Neural crest cell (in vitro differentiated cells): ENCODE measurements at places on chromosomes 16 and 17. TPM values are rescaled to one million over a fixed set of nuclear protein-coding genes. Genes with fewer than 3 reads are reported as not detected.

DNA sequence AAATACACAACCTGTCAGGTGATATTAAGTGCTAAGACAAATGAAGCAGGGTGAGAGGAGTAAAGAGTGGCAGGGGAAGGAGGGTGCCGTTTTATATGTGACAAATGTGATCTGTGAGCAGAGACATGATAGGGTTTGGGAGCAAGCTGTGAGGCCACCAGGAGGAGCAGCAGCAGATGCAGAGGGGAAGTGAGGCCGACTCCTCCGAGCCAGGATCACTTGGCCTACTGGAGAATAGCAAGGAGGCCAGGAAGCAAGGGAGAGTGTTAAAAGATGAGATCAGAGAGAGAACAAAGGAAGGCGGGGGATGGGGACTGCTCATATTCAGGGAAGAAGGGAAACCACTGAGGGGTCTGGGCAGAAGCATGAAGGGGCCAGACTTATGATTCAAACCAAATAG is 129.4 kb downstream of the TANGO6 start:
- H3K4me1 ChIP-seq, result peaks cover 12% of the 10 kb centered on the region
- no peaks in the 10 kb centered on the region for H3K27me3 ChIP-seq
- H3K27ac ChIP-seq, result peak overlapping the region; percentile 14
- DNase-seq, result peak; percentile 7
- no peak overlapping the region for H3K4me3 ChIP-seq

NTN3 gene
- 4.8 and 5.1 TPM in 2 replicates for total RNA-seq

DNA sequence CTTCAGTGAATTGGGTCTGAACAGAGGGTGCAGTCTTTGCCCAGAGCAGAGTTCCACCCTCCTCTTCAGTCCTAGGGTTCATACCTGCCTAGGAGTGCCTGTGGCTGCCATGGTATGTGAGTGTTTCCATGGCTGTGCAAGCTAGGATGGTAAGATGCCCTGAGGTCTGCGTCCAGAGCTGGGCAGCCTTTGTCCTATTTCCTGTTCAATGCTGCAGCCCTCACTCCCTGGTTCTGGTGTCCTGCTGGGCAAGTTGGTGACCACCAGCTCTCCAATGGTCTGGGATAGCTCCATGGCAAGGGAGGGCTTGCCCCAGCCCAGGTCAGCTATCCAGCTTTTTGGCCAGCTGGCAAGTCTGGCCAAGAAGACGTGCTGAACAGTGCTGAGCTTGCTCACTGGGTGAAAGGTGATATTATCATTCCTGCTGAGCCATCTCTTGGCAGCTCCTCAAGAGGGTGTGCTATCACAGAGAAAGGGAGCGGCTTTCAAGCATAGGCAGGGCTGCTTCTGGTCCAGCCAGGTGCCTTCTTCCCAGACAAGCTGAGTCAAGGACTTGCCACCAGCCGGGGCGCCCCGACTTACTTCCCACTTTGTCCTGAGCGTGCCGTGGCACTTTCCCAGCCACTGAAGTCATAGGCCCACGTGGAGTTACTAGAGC is 13.0 kb upstream of the NFATC3 start:
- H3K4me1 ChIP-seq, result peaks cover 3% of the 10 kb centered on the region
- H3K27ac ChIP-seq, result no peak overlapping the region

- H3K4me3 ChIP-seq, result no peak overlapping the region
- H3K27me3 ChIP-seq, result peaks cover 3% of the 10 kb centered on the region
- no peaks in the 10 kb centered on the region for H3K36me3 ChIP-seq
- no peaks in the 10 kb centered on the region for H3K4me1 ChIP-seq
Measured at GRCh38 chr17:45653616-45654015, 130.5 kb upstream of the CRHR1 start.

ACTG1 gene
- 4,235 and 4,315 TPM in 2 replicates for total RNA-seq

RAMP2 gene
- total RNA-seq, result 6.5 and 7.9 TPM in 2 replicates

KRTAP4-1 gene
- total RNA-seq, result not detected in 2 replicates

DHRS7C gene
- not detected in 2 replicates for total RNA-seq

GRCh38 chr16:17173281-17173680 is 297.5 kb downstream of the XYLT1 start:
- DNase-seq, result no peak
- H3K4me1 ChIP-seq, result peaks cover 53% of the 10 kb centered on the region
- H3K27ac ChIP-seq, result no peak overlapping the region
- peaks cover 3% of the 10 kb centered on the region for H3K36me3 ChIP-seq
- H3K4me3 ChIP-seq, result no peak overlapping the region

LLGL2 gene
- 3.4 and 4.3 TPM in 2 replicates for total RNA-seq

TP53TG3F gene
- total RNA-seq, result not detected in 2 replicates

- no peak overlapping the region for H3K27ac ChIP-seq
- peaks cover 9% of the 10 kb centered on the region for H3K4me1 ChIP-seq
- no peak overlapping the region for H3K4me3 ChIP-seq
- H3K36me3 ChIP-seq, result no peaks in the 10 kb centered on the region
- peaks cover 50% of the 10 kb centered on the region for H3K27me3 ChIP-seq
Measured at GRCh38 chr17:3043737-3044365, 19.6 kb downstream of the OR1D5 start.

GRCh38 chr17:7903154-7904103 is 12.7 kb downstream of the RNF227 start:
- peak overlapping the region; percentile 50 for H3K27ac ChIP-seq
- H3K4me3 ChIP-seq, result no peak overlapping the region
- peaks cover 15% of the 10 kb centered on the region for H3K36me3 ChIP-seq

PRRT2 gene
- total RNA-seq, result 18.6 and 21.2 TPM in 2 replicates

DNA sequence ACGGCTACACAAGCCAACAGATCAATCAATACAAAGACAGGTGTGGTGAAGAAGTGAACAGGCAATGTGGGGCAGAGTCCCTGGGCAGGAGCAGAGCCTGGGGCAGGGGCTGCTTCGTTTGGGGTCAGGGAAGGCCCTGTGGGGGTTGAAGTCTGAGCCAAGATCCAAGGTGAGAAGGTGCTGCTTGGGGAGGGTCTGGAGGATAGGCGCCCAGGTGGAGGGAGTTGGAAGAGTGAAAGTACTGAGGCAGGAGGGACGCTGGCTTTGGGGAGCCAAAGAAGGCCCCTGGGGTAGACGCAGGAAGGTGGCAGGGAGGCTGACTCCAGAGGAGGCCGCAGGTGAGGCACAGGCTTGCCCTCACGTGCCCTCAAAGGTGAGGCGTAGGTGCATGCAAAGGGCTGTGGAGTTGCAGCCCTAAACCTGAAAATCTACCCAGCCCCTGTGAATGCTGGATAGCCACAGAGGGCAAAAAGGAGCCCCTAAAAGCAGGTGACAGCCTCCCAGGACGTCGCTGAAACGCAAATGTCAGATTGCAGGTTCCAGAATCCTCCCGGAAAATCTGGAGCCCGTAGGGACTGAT is 33.3 kb downstream of the WFDC1 start:
- H3K36me3 ChIP-seq, result no peaks in the 10 kb centered on the region
- peak overlapping the region; percentile 81 for H3K27ac ChIP-seq
- H3K4me1 ChIP-seq, result peaks cover 15% of the 10 kb centered on the region
- no peak overlapping the region for H3K4me3 ChIP-seq
- no peak for DNase-seq

- no peak overlapping the region for H3K4me3 ChIP-seq
- H3K4me1 ChIP-seq, result peaks cover 5% of the 10 kb centered on the region
- H3K27ac ChIP-seq, result no peak overlapping the region
- no peaks in the 10 kb centered on the region for H3K27me3 ChIP-seq
Measured at GRCh38 chr16:87757841-87758426, 7.9 kb downstream of the KLHDC4 start.

CACNB1 gene
- 15.3 and 16.2 TPM in 2 replicates for total RNA-seq

TMIGD1 gene
- not detected in 2 replicates for total RNA-seq

TANGO6 gene
- total RNA-seq, result 19.5 and 21.1 TPM in 2 replicates

GRCh38 chr16:46777804-46778203 is 29.7 kb upstream of the MYLK3 start:
- no peaks in the 10 kb centered on the region for H3K4me1 ChIP-seq
- H3K27ac ChIP-seq, result no peak overlapping the region
- H3K36me3 ChIP-seq, result no peaks in the 10 kb centered on the region
- H3K4me3 ChIP-seq, result no peak overlapping the region
- H3K27me3 ChIP-seq, result no peaks in the 10 kb centered on the region

TEN1 gene
- 9.1 and 10.1 TPM in 2 replicates for total RNA-seq

DNA sequence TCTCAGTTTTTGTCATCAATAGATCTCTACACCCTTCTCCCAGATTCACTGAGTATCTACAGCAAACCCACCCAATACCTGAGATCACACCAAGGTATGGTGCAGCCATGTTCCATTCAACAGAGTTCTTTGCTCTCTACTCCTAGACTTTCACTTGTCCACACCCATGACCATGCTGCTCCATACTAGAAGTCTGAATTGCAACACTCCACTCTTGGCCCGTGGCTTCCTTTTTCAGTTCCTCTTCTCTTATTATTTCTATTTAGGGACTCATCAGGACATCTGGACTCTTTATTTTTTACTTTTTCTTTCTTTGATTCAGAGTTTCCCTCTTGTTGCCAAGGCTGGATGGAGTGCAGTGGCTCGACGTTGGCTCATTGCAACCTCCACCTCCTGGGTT is 37.1 kb downstream of the YWHAE start:
- no peaks in the 10 kb centered on the region for H3K27me3 ChIP-seq
- H3K4me3 ChIP-seq, result no peak overlapping the region
- H3K4me1 ChIP-seq, result peaks cover 36% of the 10 kb centered on the region
- H3K27ac ChIP-seq, result no peak overlapping the region
- H3K36me3 ChIP-seq, result peaks cover 25% of the 10 kb centered on the region

DNA sequence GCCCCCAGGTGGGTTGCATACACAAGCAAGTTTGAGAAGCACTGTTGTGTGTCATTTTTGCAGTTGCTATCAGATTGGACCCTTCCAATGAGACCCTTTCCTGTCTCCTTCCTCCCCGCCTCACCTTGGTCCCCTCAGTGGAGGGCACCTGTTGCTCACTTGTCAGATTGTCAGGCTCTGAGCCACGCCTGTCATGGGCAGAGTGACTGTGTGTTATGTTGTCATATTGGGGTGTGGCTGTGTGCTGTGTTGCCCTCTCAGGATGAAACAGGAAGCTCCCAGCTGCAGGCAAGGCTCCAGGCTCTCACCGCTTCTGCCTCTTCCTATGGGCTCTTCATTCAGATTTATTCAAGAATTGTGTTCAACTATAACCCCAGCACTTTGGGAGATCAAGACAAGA is 302.9 kb downstream of the CPPED1 start:
- peak overlapping the region; percentile 31 for H3K27ac ChIP-seq
- no peak overlapping the region for H3K4me3 ChIP-seq
- DNase-seq, result no peak
- peaks cover 14% of the 10 kb centered on the region for H3K4me1 ChIP-seq

- peaks cover 42% of the 10 kb centered on the region for H3K4me1 ChIP-seq
- H3K36me3 ChIP-seq, result peaks cover 9% of the 10 kb centered on the region
- H3K4me3 ChIP-seq, result no peak overlapping the region
- H3K27me3 ChIP-seq, result no peaks in the 10 kb centered on the region
- no peak for DNase-seq
- H3K27ac ChIP-seq, result no peak overlapping the region
Measured at GRCh38 chr17:14826358-14826757, 438.8 kb downstream of the PMP22 start.

DNA sequence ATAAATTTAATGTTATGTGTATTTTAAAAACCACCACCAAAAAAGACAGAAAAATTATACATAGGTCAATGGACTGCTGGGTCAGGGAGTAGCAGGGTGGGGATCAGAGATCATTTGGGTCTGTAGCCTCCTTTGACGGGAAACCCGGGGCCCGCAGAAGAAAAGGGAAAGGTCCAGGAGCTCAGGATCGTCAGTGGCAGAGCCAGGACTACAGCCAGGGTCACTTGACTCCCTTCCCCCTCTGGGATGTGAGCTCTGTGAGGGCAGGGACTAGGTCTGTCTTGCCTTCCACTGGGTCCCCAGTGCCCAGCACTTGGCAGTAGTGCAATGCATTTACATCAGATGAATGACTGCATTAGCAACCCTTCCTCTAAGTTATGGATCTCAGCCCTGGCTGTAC is 62.1 kb downstream of the TOM1L2 start:
- peaks cover 9% of the 10 kb centered on the region for H3K36me3 ChIP-seq
- peaks cover 33% of the 10 kb centered on the region for H3K4me1 ChIP-seq
- H3K27ac ChIP-seq, result no peak overlapping the region
- no peak overlapping the region for H3K4me3 ChIP-seq

- H3K36me3 ChIP-seq, result no peaks in the 10 kb centered on the region
- peaks cover 70% of the 10 kb centered on the region for H3K27me3 ChIP-seq
- no peak overlapping the region for H3K4me3 ChIP-seq
- DNase-seq, result no peak
Measured at GRCh38 chr17:74642556-74642955, 19.0 kb upstream of the CD300E start.

GRCh38 chr17:80980397-80981061 is 11.1 kb upstream of the CHMP6 start:
- no peak for DNase-seq
- peaks cover 14% of the 10 kb centered on the region for H3K4me1 ChIP-seq
- peaks cover 4% of the 10 kb centered on the region for H3K27me3 ChIP-seq
- H3K4me3 ChIP-seq, result peak overlapping the region; percentile 26

GRCh38 chr17:36153895-36154610 is 22.4 kb downstream of the TBC1D3B start:
- H3K27me3 ChIP-seq, result peaks cover 28% of the 10 kb centered on the region
- DNase-seq, result no peak
- H3K27ac ChIP-seq, result no peak overlapping the region
- H3K4me1 ChIP-seq, result peaks cover 1% of the 10 kb centered on the region
- H3K4me3 ChIP-seq, result no peak overlapping the region
- no peaks in the 10 kb centered on the region for H3K36me3 ChIP-seq

- no peaks in the 10 kb centered on the region for H3K36me3 ChIP-seq
- H3K27me3 ChIP-seq, result no peaks in the 10 kb centered on the region
- no peak overlapping the region for H3K4me3 ChIP-seq
- DNase-seq, result no peak
- no peak overlapping the region for H3K27ac ChIP-seq
Measured at GRCh38 chr17:69728816-69729215, 314.3 kb downstream of the MAP2K6 start.

ATAD5 gene
- 24.0 and 26.3 TPM in 2 replicates for total RNA-seq

GRCh38 chr17:35804658-35805192 is 4.6 kb upstream of the TAF15 start:
- DNase-seq, result peak; percentile 25
- H3K4me3 ChIP-seq, result peak overlapping the region; percentile 79
- no peak overlapping the region for H3K27ac ChIP-seq
- peaks cover 10% of the 10 kb centered on the region for H3K27me3 ChIP-seq
- H3K4me1 ChIP-seq, result peaks cover 26% of the 10 kb centered on the region
- H3K36me3 ChIP-seq, result no peaks in the 10 kb centered on the region

GRCh38 chr17:62892870-62893338 is 73.1 kb upstream of the TANC2 start:
- H3K4me1 ChIP-seq, result peaks cover 32% of the 10 kb centered on the region
- H3K36me3 ChIP-seq, result no peaks in the 10 kb centered on the region
- peak overlapping the region; percentile 90 for H3K27ac ChIP-seq
- H3K4me3 ChIP-seq, result peak overlapping the region; percentile 60

CLEC10A gene
- total RNA-seq, result not detected in 2 replicates

CHD9NB gene
- total RNA-seq, result 0.61 and 0.75 TPM in 2 replicates

- no peaks in the 10 kb centered on the region for H3K4me1 ChIP-seq
- no peak within 1 kb of the TSS for H3K27ac ChIP-seq
- peaks cover 77% of the 10 kb centered on the region for H3K27me3 ChIP-seq
- no peaks in the 10 kb centered on the region for H3K36me3 ChIP-seq
- no peak for DNase-seq
- no peak within 1 kb of the TSS for H3K4me3 ChIP-seq
Measured at GRCh38 chr16:71526111-71526631, at the start of gene CHST4. Gene CHST4 (plus strand): TSS chr16:71526426. CDS start chr16:71536678, 10,252 bp downstream.

RAP1GAP2 gene
- total RNA-seq, result 0.84 and 1.0 TPM in 2 replicates

SLC38A8 gene
- total RNA-seq, result not detected in 2 replicates

ARL5C gene
- not detected in 2 replicates for total RNA-seq

GPRC5C gene
- 3.1 and 4.6 TPM in 2 replicates for total RNA-seq

CMC2 gene
- total RNA-seq, result 75.0 and 87.6 TPM in 2 replicates

- no peaks in the 10 kb centered on the region for H3K27me3 ChIP-seq
- no peak for DNase-seq
- H3K36me3 ChIP-seq, result no peaks in the 10 kb centered on the region
- no peak overlapping the region for H3K4me3 ChIP-seq
- H3K27ac ChIP-seq, result no peak overlapping the region
Measured at GRCh38 chr16:23124315-23124714, 24.9 kb downstream of the USP31 start.
